GM23338 (cell line): ENCODE measurements at places on chromosomes 5 and 9. TPM values are rescaled to one million over a fixed set of nuclear protein-coding genes. Genes with fewer than 3 reads are reported as not detected.

DNA sequence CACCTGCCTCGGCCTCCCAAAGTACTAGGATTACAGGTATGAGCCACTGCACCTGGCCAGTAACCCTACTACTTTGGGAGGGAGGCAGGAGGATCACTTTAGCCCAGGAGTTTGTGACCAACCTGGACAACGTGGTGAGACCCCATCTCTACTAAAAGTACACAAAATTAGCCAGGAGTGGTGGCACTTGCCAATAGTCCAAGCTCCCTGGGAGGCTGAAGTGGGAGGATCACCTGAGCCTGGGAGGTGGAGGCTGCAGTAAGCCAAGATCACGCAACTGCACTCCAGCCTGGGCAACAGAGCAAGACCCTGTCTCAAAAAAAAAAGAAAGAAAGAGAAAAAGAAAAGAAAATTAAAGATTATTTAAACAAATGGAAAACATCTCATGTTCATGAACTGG lies 10.3 kb downstream of the GDF9 start:
- H3K4me3 ChIP-seq, result no peak overlapping the region
- peaks cover 10% of the 10 kb centered on the region; the same call in 1 of the 2 replicates for H3K4me1 ChIP-seq
- H3K27me3 ChIP-seq, result no peaks in the 10 kb centered on the region
- DNase-seq, result no peak

DNA sequence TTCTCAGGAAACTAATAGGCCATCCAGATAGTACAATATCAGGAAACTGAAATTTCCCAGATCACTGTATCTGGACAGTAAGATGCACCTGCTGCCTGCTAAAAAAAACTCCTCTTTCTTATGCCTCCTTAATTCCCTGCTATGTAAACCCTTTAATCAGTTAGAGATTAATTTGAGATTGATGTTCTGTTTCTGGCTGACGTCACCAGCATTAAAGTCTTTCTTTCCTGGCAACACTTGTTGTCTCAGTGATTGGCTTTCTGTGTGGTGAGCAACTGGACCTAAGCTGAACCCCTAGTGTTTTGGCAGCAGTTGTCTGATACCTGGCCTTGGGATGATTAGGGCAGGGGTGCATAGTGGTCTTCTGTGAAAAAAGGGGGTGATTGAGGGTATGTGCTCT lies 175.8 kb downstream of the TENT4A start:
- no peak for DNase-seq
- no peaks in the 10 kb centered on the region for H3K27me3 ChIP-seq
- no peak overlapping the region for H3K4me3 ChIP-seq

GRCh38 chr5:91777671-91778070 lies 394.6 kb upstream of the ARRDC3 start:
- peaks cover 14% of the 10 kb centered on the region; the same call in 1 of the 2 replicates for H3K4me1 ChIP-seq
- DNase-seq, result no peak
- H3K36me3 ChIP-seq, result no peaks in the 10 kb centered on the region
- no peak overlapping the region for H3K4me3 ChIP-seq
- H3K27ac ChIP-seq, result no peak overlapping the region

PCDHB14 gene
- polyA plus RNA-seq, result 0.71 and 0.83 TPM in 2 replicates

DNA sequence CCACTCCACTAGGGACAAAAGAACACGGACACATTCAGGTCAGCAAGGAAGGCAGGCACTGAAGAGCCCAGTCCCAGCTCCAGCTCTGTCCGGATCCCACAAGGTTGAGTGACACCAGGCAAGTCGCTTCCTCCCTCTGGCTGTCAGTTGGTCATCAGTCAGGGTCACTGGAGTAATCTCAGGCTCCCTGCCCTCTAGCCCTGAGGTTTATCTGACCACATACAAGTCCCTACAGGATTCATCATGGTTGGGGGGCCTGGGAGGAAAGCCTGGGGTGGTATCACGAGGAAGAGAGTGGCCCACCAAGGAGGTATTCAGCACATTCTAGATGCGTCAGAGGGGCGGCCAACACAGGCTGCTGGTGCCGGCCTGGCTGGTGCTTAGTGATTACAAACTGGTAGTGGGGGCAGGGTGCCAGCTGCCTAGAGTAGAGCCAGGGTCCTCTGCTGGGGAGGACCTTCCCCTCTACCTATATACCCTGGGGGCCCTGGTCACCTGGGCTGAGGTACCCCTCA lies 81.5 kb downstream of the SHB start:
- no peak overlapping the region for H3K4me3 ChIP-seq
- H3K36me3 ChIP-seq, result no peaks in the 10 kb centered on the region
- DNase-seq, result no peak

- peak within 1 kb of the TSS; percentile 84 for H3K4me3 ChIP-seq
- peak; percentile 87 for DNase-seq
- no peaks in the 10 kb centered on the region for H3K36me3 ChIP-seq
- peaks cover 12% of the 10 kb centered on the region for H3K4me1 ChIP-seq
Measured at GRCh38 chr9:112750016-112750763, at the start of gene SNX30. Gene SNX30, plus strand, starts transcription at chr9:112750760. Its CDS starts 242 bp downstream, at chr9:112751002.

COL27A1 gene
- polyA plus RNA-seq, result 8.6 and 10.5 TPM in 2 replicates

GRCh38 chr9:91824601-91825305 lies 125.3 kb downstream of the ROR2 start:
- H3K4me1 ChIP-seq, result no peaks in the 10 kb centered on the region; the same call in 1 of the 2 replicates
- no peaks in the 10 kb centered on the region for H3K36me3 ChIP-seq
- H3K27me3 ChIP-seq, result no peaks in the 10 kb centered on the region
- no peak overlapping the region for H3K27ac ChIP-seq

UBAP2 gene
- 47.4 and 57.7 TPM in 2 replicates for polyA plus RNA-seq

DNA sequence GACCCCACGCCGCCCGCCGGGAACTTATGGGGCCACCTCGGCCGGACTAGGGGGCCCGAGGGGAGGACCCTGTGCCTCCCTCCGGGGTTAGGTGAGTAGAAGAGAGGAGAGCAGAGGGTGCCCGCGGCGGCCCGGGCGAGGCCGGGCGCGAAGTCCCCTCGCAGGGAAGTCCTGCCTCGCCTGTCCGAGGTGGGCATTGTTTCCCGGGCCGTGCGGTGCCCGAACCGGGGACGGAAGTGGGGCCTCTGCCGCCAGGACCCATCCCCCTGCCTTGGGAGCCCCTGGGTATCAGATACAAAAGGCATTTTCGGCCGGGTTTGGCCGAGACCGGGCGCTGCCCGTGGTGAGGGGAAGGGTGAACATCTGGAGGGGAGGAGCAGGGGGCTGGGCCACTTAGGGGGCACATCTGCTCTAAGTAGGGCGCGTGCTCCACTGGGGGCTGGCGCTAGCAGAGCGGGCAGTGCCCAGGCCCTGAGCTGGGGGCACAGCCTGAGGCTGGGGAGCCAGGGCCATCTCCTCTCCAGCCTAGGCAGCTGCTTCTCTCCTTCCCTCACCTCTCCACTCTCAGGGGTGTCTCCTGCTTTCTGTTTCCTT lies 48.2 kb downstream of the DAB2IP start:
- no peaks in the 10 kb centered on the region for H3K27me3 ChIP-seq
- H3K27ac ChIP-seq, result no peak overlapping the region
- no peaks in the 10 kb centered on the region for H3K36me3 ChIP-seq
- H3K4me1 ChIP-seq, result peaks cover 27% of the 10 kb centered on the region
- peak overlapping the region; percentile 78 for H3K4me3 ChIP-seq

- no peaks in the 10 kb centered on the region for H3K27me3 ChIP-seq
- H3K27ac ChIP-seq, result no peak overlapping the region
- no peak for DNase-seq
- H3K36me3 ChIP-seq, result no peaks in the 10 kb centered on the region
- no peaks in the 10 kb centered on the region for H3K4me1 ChIP-seq
Measured at GRCh38 chr9:97445119-97445701, 33.3 kb downstream of the TDRD7 start.

EXOSC3 gene
- 143 and 149 TPM in 2 replicates for polyA plus RNA-seq

- H3K27me3 ChIP-seq, result no peaks in the 10 kb centered on the region
- no peak overlapping the region for H3K27ac ChIP-seq
- peak; percentile 24 for DNase-seq
- H3K36me3 ChIP-seq, result no peaks in the 10 kb centered on the region
Measured at GRCh38 chr5:179866241-179867078, 7.8 kb upstream of the MRNIP start.

GRCh38 chr5:123819386-123819785 lies 307.4 kb downstream of the CSNK1G3 start:
- no peak overlapping the region for H3K4me3 ChIP-seq
- H3K27me3 ChIP-seq, result no peaks in the 10 kb centered on the region
- no peak overlapping the region for H3K27ac ChIP-seq
- H3K4me1 ChIP-seq, result peaks cover 19% of the 10 kb centered on the region

- no peak overlapping the region for H3K27ac ChIP-seq
- H3K27me3 ChIP-seq, result no peaks in the 10 kb centered on the region
- H3K4me1 ChIP-seq, result no peaks in the 10 kb centered on the region
- H3K4me3 ChIP-seq, result no peak overlapping the region
Measured at GRCh38 chr5:58776559-58776958, 193.7 kb downstream of the RAB3C start.
